Left cardiac atrium (tissue), 4 donors: ENCODE measurements at places on chromosomes 4 and X. TPM values are rescaled to one million over a fixed set of nuclear protein-coding genes. Genes with fewer than 3 reads are reported as not detected.
A peak's percentile ranks its signal among the peaks of the same experiment; 100 is the strongest.

DNA sequence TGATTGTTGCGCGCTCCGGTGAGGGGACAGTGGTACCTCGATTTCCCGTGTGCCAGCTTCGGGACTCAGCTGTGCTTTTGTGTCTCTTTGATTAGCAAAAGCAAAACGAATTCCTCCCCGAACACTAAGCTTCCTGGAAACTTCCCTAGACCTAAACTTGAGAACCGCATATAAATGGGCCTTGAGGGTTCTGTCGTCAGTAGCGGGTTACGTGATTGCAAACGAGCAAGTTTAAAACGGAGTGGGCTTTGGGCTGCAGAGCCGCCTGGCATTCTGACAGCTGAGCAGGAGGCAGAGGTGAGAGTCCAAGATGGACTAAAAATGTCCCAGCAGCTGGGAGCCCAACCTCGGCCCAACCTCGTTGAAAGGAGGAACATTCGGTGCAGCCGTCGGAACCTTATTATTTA is 1.2 kb upstream of the TAPT1 start:
- peak; percentile 44 for DNase-seq

- no peak for DNase-seq
Measured at GRCh38 chr4:38180456-38180855, 220.3 kb downstream of the PTTG2 start.

- no peak for DNase-seq
Measured at GRCh38 chr4:95825546-95825945, 14.3 kb upstream of the PDHA2 start.

DNA sequence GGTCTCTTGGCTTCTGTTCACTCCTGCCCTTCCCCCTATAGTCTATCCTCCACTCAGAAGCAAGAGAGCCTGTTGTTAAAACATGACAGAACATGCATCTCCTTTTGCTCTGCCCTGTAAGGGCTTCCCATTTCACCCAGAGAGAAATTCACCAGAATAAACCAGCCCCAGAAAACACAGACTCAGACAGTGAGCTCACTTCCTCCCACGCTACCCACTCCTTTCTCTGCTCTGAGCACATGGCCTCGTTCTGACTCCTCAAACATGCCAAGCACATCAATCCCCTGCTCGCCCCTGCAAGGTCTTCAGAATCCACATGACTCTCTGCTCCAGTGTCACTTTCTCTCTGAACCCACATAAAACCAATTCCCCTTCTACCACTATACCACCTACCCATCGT is 50.4 kb downstream of the MID1 start:
- no peak for DNase-seq

GRCh38 chr4:10009861-10010500 is 11.3 kb downstream of the SLC2A9 start:
- DNase-seq: no peak

GRCh38 chr4:92522356-92522755 is 218.6 kb downstream of the GRID2 start:
- DNase-seq: no peak

- DNase-seq: peak; percentile 48
Measured at GRCh38 chr4:147480891-147481576, at the start of gene EDNRA. Gene EDNRA, plus strand, starts transcription at chr4:147481097. Its CDS starts 4,585 bp downstream, at chr4:147485682.

The CCDC158 gene
- 0.68 TPM for total RNA-seq

The PRKG2 gene
- 7.5 TPM for total RNA-seq

The APOO gene
- 70.9 TPM for total RNA-seq

The HCFC1 gene
- total RNA-seq: 30.4 TPM

The SPANXA1 gene
- not detected for total RNA-seq

The ZCCHC18 gene
- 0.32 TPM for total RNA-seq
